ENCODE measurements at places on chromosomes 1 and 21. TPM values are rescaled to one million over a fixed set of nuclear protein-coding genes. Genes with fewer than 3 reads are reported as not detected.

The TSPEAR gene
- not detected for total RNA-seq

The EPHB2 gene
- total RNA-seq, result 29.0 TPM

The NPHS2 gene
- not detected for total RNA-seq

The CD1B gene
- not detected for total RNA-seq

The DCDC2B gene
- total RNA-seq, result not detected

The ADORA1 gene
- 8.5 TPM for total RNA-seq

The CD244 gene
- not detected for total RNA-seq

The UBASH3A gene
- total RNA-seq, result 0.33 TPM

The HEYL gene
- 2.3 TPM for total RNA-seq

The LENEP gene
- 0.67 TPM for total RNA-seq

GRCh38 chr1:154862907-154863306, 7.2 kb downstream of the KCNN3 start:
- H3K4me1 ChIP-seq, result no peaks in the 10 kb centered on the region
- no peak overlapping the region for H3K27ac ChIP-seq
- H3K36me3 ChIP-seq, result no peaks in the 10 kb centered on the region
- peaks cover 2% of the 10 kb centered on the region for H3K27me3 ChIP-seq
- DNase-seq, result no peak

DNA sequence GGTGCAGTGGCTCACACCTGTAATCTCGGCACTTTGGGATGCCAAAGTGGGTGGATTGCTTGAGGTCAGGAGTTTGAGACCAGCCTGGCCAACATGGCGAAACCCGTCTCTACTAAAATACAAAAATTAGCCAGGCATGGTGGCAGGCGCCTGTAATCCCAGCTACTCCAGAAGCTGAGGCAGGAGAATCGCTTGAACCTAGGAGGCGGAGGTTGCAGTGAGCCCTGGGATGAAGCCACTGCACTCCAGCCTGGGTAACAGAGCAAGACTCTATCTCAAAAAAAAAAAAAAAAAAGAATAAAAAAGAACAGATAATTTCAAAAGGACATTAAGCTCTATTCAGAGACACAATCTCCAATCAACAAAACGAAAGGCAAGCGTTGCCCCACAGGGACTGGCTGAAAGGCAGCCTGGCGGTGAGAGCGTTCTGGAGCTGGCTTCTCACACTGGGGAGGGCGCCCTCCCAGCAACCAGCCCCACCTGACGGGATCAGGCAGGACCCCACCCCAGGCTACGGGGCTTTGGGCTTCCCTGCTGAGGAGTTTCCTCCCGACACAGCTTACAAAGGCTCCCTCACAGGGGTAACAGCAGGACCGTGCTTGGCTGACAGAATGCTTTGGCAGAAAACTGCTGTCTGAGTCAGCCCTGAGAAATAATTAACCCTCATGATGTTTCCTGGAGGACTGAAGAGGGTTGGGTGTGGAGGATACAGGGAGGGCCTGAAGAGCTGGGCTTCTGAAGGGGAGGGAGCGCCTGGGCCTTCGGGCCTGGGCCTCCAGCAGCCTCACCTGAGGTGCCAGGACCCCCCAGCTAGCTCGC, 31.1 kb upstream of the SRP9 start:
- H3K27ac ChIP-seq, result peak overlapping the region; percentile 57
- peak; percentile 38 for DNase-seq
- no peaks in the 10 kb centered on the region for H3K27me3 ChIP-seq
- H3K4me3 ChIP-seq, result peak overlapping the region; percentile 13
- H3K36me3 ChIP-seq, result no peaks in the 10 kb centered on the region

GRCh38 chr1:211739671-211740411, 64.4 kb upstream of the NEK2 start:
- no peak overlapping the region for H3K4me3 ChIP-seq
- peaks cover 69% of the 10 kb centered on the region for H3K4me1 ChIP-seq
- H3K36me3 ChIP-seq, result no peaks in the 10 kb centered on the region
- no peaks in the 10 kb centered on the region for H3K27me3 ChIP-seq

- no peak overlapping the region for H3K4me3 ChIP-seq
- no peaks in the 10 kb centered on the region for H3K4me1 ChIP-seq
- H3K27ac ChIP-seq, result no peak overlapping the region
- no peak for DNase-seq
Measured at GRCh38 chr1:206979379-206980043, 9.3 kb upstream of the FCAMR start.

DNA sequence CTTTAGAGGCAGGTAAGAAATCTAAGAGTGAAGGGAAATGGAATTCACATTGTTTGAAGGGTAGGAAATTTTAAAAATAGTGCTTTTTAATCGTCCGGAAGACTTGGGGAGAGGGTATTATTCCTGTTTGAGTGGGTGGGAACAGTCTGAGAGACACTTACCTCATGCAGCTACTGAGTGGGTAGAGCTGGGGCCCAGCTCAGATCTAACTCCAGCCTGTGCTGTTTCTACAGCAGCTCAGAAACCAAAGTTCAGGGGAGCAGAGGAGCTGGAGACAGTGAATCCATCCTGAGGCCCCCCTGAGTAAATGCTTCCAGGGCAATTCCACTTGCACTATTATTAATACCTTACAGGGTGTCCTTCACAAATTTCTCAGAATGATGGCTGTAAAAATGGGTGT, 63.8 kb downstream of the FGGY start:
- H3K27me3 ChIP-seq, result no peaks in the 10 kb centered on the region
- H3K4me3 ChIP-seq, result no peak overlapping the region
- no peaks in the 10 kb centered on the region for H3K36me3 ChIP-seq
- H3K27ac ChIP-seq, result no peak overlapping the region
- no peak for DNase-seq

GRCh38 chr1:222288053-222288452, 259.9 kb downstream of the HHIPL2 start:
- H3K27me3 ChIP-seq, result no peaks in the 10 kb centered on the region
- DNase-seq, result no peak
- no peaks in the 10 kb centered on the region for H3K4me1 ChIP-seq
- H3K27ac ChIP-seq, result no peak overlapping the region
- no peak overlapping the region for H3K4me3 ChIP-seq

DNA sequence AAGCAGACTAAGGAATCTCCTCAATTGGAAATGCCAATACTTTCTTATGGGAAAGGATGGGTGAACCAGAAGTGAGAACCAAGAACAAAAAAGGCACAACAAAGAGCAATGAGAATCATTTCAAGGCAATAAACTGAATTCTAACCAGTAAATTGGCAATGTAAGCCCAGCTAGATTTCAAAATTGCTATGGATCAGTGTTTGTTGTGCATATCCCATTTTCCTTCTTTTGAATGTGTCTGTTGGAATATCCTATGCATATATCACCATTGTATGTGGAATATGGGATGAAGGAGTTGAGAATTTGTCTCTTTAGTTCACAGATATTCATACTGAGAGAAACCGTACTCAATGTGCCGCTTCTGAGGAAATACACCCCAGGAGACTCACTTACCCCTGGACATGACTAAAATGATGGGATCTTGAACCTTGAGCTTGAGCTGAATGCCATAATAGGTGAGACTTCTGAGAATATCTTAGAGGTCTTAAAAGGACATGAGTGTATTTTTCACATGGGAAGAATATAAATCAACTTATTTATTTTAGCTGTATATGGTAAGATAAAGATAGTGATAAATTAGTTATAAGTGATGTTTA, 216.0 kb downstream of the BACH1 start:
- H3K4me3 ChIP-seq, result no peak overlapping the region
- no peaks in the 10 kb centered on the region for H3K36me3 ChIP-seq
- no peaks in the 10 kb centered on the region for H3K27me3 ChIP-seq
- no peak for DNase-seq

GRCh38 chr1:233459470-233459945, 132.0 kb downstream of the MAP3K21 start:
- 0 out of 2 replicates have a peak, but pooled peaks cover 2% of the 10 kb centered on the region for H3K27me3 ChIP-seq
- no peaks in the 10 kb centered on the region for H3K36me3 ChIP-seq
- H3K4me3 ChIP-seq, result no peak overlapping the region
- no peaks in the 10 kb centered on the region for H3K4me1 ChIP-seq
- H3K27ac ChIP-seq, result no peak overlapping the region

GRCh38 chr1:55076356-55076755, 37.0 kb downstream of the PCSK9 start:
- H3K36me3 ChIP-seq, result peaks cover 77% of the 10 kb centered on the region
- H3K27me3 ChIP-seq, result no peaks in the 10 kb centered on the region
- no peaks in the 10 kb centered on the region for H3K4me1 ChIP-seq
- H3K27ac ChIP-seq, result no peak overlapping the region
- no peak overlapping the region for H3K4me3 ChIP-seq

- no peak overlapping the region for H3K27ac ChIP-seq
- no peak for DNase-seq
- no peaks in the 10 kb centered on the region for H3K36me3 ChIP-seq
- no peak overlapping the region for H3K4me3 ChIP-seq
- no peaks in the 10 kb centered on the region for H3K4me1 ChIP-seq
Measured at GRCh38 chr1:215128504-215128903, 46.0 kb downstream of the KCNK2 start.

GRCh38 chr1:66395202-66396061, 138.5 kb upstream of the SGIP1 start:
- H3K36me3 ChIP-seq, result no peaks in the 10 kb centered on the region
- no peak for DNase-seq
- no peaks in the 10 kb centered on the region for H3K27me3 ChIP-seq
- H3K4me3 ChIP-seq, result no peak overlapping the region
- H3K27ac ChIP-seq, result no peak overlapping the region
- H3K4me1 ChIP-seq, result no peaks in the 10 kb centered on the region

GRCh38 chr1:92797961-92798360, 13.1 kb upstream of the EVI5 start:
- no peaks in the 10 kb centered on the region for H3K27me3 ChIP-seq
- H3K4me3 ChIP-seq, result no peak overlapping the region
- no peaks in the 10 kb centered on the region for H3K4me1 ChIP-seq
- no peaks in the 10 kb centered on the region for H3K36me3 ChIP-seq
- no peak for DNase-seq
- H3K27ac ChIP-seq, result no peak overlapping the region

DNA sequence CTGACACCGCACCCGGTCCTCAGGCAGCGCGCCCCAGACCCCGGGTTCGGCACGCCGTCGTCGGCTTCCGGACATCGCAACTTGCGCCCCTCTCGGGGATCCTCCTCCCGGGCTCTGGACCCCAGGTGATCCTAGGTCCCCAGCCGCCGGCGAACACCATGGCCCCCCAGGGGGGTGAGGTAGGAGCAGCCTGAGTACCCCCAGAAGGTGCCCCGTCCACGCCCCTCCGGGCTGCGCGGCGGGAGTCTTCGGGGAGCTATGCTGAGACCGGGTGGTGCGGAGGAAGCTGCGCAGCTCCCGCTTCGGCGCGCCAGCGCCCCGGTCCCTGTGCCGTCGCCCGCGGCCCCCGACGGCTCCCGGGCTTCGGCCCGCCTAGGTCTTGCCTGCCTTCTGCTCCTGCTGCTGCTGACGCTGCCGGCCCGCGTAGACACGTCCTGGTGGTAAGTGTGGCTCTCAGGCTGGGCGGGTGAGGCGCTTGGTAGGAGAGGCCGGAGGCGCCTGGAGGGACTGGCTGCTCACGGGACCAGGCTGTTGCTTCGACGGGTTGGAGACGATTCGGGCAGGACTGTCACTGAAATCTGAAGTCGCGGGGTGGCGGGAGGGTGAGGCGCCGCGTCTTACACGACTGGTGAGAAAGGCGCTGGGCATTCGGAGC, 367 bp downstream of the WNT2B start:
- no peaks in the 10 kb centered on the region for H3K36me3 ChIP-seq
- H3K4me3 ChIP-seq, result peak overlapping the region; percentile 65
- DNase-seq, result no peak
- H3K4me1 ChIP-seq, result no peaks in the 10 kb centered on the region
- H3K27me3 ChIP-seq, result no peaks in the 10 kb centered on the region

DNA sequence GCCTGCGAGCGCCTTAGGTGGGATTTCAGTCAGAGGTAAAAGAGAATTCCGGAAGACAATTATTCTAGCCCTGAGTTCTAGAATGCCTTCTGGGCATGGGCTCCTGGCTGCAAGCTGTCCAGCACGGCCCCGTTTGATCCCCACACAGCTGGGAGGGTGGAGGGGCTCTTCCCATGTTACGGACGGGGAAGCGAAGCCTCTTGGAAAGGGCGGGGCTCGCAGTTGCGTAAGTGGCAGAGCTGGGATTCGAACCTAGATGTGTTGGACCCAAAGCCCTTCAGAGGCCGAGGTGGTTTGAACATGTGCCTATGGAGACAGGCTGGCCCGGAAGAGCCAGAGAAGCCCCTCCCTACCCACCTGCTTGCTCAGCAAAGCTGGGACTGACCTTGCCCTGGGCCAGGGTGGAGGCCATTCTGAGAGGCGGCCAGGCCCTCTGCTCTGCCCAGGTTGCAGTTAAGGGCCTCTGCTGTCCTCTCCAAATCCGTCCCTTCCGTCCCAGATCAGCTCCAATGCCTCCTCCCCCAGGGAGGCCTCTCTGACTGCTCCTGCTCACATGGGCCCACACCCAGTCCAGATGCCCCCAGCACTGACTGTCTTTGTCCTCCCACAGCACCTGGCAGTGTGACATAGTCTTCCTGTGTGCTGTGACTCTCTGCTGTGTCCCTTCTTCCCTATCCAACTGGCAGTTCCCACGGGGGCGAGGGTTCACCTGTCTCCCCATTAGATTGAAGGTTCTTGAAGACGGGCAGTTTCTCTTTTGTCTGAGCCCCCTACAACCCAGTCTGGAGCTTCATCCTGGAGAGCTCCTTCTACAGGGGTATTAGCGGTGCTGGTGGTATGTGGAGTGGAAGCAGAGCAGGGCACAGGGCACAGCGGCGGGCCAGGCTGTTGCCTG, 1.2 kb upstream of the HSPB7 start:
- no peak for DNase-seq
- H3K4me3 ChIP-seq, result no peak overlapping the region
- H3K27ac ChIP-seq, result peak overlapping the region; percentile 7

DNA sequence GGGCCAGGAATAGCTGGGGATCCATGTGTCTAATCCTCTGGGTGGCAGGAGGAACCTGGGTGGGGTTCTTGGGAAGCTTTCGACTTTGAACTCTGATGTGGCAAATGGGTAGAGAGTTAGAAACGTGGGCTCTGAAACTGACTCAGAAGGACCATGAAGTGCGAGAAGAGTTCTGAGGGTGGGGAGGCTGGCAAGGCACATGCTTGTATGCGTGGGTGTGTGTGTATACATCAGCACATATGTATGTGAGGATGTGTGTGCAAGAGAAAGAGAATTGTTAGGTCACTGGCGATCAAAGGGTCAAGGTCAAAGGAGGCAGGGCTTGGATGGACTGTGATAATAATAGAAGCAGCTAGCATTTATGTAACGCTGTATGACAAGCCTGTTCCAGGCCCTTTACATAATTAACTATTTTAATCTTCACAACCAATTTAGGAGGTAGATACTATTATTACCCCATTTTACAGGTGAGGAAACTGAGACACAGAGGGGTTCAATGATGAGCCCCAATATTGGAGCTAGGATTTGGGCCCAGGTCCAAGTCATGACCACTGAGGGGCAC, 84.5 kb upstream of the POU3F1 start:
- H3K36me3 ChIP-seq, result no peaks in the 10 kb centered on the region
- no peak overlapping the region for H3K4me3 ChIP-seq
- H3K27me3 ChIP-seq, result no peaks in the 10 kb centered on the region
- DNase-seq, result no peak
- H3K27ac ChIP-seq, result no peak overlapping the region
- no peaks in the 10 kb centered on the region for H3K4me1 ChIP-seq

- H3K36me3 ChIP-seq, result no peaks in the 10 kb centered on the region
- H3K27me3 ChIP-seq, result no peaks in the 10 kb centered on the region
- no peak for DNase-seq
- no peaks in the 10 kb centered on the region for H3K4me1 ChIP-seq
- H3K27ac ChIP-seq, result no peak overlapping the region
- H3K4me3 ChIP-seq, result no peak overlapping the region
Measured at GRCh38 chr1:115123116-115123515, 33.8 kb upstream of the TSPAN2 start.

GRCh38 chr1:230140221-230141020, 73.4 kb downstream of the GALNT2 start:
- H3K36me3 ChIP-seq, result no peaks in the 10 kb centered on the region
- DNase-seq, result no peak
- no peaks in the 10 kb centered on the region for H3K27me3 ChIP-seq
- H3K27ac ChIP-seq, result no peak overlapping the region
- no peak overlapping the region for H3K4me3 ChIP-seq

All from Panc1 (cell line).